Heart left ventricle (tissue), 16 donors: ENCODE measurements at places on chromosomes 11 and 22.
A peak's percentile ranks its signal among the peaks of the same experiment; 100 is the strongest.

- DNase-seq, result no peak
Observed at GRCh38 chr11:114256176-114256966, 39.8 kb upstream of the NNMT start.

GRCh38 chr22:30420347-30421125, 5.0 kb upstream of the MTFP1 start:
- no peak for DNase-seq

DNA sequence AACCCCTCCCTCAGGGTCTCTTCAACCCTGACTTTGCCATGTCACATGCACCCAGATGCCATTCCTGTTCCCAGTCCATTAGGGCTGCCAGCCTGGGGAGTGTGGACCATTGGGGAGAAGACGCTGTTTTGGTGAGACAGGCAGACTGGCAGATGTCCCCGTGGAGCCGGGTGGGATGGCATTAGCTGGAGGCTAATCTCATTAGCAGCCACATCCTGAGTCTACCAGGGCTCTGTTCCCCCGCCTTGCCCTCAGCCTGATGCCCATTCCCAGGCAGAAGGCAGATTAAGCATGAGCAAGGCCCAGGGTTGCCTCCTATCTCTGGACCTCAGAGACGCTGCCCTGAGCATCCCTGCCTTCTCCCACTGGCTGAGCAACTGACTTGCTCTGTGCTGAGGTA, 46.4 kb upstream of the ALX4 start:
- DNase-seq, result no peak

DNA sequence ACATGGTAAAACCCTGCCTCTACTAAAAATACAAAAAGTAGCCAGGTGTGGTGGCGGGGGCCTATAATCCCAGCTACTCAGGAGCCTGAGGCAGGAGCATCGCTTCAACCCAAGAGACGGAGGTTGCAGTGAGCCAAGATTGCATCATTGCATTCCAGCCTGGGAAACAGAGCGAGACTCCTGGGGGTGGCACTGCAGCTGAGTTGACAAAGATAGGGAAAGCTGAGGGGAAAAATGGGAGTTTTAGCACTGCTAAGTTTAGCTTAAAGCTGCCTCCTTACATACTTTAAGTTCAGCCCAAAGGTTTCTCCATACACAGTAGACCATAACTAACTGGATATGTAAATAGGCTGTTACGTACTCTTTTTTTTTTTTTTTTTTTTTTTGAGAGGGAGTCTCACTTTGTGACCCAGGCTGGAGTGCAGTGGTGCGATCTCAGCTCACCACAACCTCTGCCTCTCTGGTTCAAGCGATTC, 9.0 kb upstream of the USP28 start:
- no peak for DNase-seq

DNA sequence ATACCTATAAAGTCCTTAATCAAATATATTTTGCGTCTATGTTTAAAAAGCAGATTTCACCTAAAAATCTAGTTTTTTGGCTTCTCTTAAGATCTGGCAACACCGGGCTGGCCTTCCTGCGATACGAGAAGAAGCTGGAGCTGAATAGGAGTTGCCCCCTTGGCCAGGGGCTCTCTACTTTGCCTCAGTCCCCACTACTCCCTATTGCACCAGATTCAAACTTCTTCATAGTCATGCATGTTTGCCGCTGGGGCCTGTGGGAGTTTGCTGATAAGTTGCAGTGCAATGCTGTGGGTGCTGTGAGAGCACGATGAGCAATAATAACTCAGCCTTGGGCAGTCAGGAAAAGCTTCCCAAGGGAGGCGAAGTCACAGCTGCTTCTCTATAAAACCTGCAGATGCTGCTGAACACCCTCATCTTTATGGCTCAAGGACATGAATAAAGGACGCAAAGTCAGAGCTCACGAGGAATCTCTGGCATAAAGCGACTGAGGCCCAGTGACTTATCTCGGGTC, 15.2 kb upstream of the EIF3D start:
- DNase-seq, result no peak

DNA sequence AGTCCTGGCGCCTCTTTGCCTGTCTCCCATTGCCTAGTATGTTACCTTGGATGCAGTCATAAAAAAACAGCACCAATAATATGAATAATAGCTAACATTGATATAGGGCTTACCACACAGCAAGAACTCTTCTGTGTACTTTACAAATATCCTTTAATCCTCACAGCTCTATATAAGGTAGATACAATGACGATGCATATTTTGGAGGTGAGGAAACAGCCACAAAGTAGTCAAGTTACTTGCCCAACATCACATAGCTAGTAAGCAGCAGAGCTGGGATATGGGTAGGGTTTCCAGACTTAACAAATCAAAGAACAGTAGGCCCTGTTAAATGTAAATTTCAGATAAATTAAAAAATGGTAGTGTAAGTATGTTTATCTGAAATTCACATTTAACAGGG, 128.8 kb downstream of the ST3GAL4 start:
- DNase-seq, result no peak

- peak; percentile 21 for DNase-seq
Observed at GRCh38 chr22:50311606-50312351, 4.3 kb upstream of the PLXNB2 start.

DNA sequence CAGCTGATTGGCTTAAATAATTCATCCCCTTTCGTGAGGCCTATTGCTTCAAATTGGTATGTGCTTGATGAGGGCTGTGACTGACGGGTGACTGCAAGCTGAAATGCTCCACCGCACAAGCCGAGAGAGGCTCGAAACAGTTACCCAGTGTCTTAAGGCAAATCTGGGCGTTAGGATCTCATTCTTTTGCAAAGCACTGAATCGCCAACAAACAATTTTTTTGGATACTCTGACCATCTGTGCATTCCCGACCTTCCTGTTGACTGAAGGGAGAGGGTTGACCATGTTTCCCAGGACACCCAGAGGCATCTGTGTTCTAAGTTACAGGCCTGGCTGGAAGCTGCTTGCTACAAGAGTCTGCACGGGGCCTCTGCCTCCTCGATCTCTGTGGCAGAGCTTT, 32.1 kb downstream of the CACNG2 start:
- no peak for DNase-seq

DNA sequence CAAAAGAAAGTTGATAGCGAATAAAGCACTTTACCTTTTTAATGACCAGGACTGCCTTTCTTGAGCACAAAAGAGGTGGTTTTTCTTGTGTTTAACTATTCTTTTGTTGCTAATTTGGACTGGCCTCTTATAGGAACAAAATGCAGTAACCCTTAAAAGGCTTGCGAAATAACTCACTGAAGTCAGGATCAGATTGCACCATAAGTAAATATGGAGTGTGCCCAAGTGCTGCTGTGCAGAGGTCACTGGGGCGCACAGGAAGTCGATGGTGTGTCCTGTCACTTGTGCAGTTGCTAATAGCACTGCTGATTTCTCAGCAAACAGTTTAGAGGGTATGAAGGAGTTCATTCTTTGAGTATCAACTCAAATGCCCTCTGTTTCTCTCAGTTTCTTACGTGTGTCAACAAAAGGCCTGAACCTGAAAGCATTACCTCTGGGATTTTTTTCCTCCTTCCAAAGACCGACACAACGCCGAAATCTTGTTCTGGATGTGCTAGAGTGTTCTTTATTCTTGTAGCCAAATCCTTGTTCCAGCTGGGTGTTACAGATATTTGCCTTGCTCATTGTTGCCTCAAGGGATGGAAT, 71.3 kb downstream of the ATXN10 start:
- no peak for DNase-seq

DNA sequence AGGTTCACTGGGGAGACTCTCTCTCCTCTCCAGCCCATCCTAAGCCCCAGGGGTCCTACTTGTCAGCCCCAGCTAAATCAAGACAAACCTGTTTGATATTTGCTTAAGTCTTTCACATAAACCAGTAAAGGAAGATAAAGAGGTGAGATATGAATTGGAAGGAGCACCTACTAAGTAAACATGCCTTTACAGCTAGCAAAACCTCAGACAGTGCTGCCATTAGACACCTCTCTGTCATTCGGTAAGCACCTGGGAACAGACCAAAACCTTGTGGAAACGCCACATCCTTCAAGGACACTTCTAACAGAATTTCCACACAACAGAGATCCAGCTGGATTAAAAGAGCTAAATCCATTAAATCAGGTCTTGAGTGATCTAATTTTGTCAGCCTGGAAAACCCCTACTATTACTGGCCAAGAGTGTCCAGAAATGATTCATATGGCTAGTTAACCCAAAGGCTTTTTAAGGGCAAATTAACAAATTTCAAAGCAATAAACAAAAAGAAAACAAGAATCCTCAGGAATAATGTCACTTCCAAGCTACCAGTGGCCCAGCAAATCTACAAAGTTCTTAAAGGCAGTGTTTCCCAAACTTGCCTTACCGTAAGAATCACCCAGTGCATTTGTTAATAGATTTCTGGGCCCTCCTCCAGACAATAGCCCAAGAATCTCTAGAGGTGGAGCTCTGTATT, 2.4 kb downstream of the VPS37C start:
- no peak for DNase-seq
